Frontal cortex (tissue), 4 donors: ENCODE measurements at places on chromosomes 12 and 14.
A peak's percentile ranks its signal among the peaks of the same experiment; 100 is the strongest.

DNA sequence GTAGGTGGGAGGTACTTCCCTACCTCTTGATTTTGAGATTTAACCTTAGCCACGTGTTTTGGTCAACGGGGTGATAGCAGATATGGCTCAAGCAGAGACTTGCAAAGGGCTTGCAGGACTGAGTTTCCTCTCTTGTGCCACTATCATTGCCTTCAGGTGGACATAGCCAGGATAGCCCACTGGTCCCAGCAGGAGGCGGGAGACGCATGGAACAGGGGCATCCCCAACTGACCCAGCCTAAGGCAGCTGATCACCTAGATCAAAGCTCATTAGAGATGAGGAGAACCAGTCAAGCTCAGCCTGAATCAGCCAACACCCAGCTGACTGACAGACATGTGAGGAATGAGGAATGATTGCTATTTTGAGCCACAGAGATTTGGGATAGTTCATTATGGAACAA is 49.6 kb downstream of the CALM1 start:
- DNase-seq, result no peak

- no peak for DNase-seq
Observed at GRCh38 chr14:72503696-72504368, 390.1 kb downstream of the DPF3 start.

GRCh38 chr12:6752167-6752920 is 597 bp downstream of the MLF2 start:
- peak; percentile 49 for DNase-seq

GRCh38 chr14:95695913-95696312 is 9.7 kb downstream of the TCL1B start:
- DNase-seq, result no peak

DNA sequence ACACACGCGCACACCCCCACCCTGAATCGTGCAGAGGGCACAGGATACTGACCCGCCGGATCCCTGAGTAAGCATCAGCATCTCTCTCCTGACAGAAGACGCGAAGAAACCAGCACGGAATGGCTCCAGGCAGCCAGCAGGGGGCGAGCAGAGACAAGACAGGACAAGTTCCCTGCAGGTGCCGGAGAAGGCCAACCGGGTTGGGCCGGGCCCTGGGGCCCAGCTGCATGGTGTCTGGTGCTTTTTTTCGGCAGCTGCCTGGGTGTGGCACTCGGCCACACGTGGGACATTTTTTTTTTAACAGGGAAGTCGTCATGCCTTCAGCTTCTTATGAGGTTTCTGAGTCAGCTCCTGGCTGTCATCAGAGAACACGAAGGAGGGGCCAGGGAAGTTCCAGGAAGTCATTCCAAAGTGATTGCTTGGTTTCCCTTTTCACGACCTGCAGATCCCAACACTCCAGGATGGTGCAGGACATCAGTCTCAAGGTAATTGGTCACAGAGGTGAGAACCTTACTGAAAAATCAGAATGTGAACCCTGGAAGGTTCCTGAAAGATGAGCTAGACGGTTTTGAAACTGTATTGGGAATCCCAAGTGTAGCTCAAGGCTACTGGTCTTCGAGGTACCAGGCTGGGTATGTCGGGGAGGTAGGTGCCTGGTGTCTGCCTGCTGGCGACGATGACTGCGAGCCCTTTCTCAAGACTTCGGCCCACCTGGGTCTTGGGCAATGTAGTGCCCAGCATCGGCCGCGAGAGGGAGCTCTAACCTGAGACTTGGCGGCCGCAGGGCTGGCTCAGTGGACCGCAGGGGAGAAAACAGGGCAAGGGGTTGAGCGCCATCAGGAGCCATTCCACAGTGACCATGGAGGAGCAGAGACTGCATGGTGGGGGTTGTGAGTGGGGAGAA is 190.8 kb upstream of the PRMT8 start:
- DNase-seq, result peak; percentile 76

- peak; percentile 50 for DNase-seq
Observed at GRCh38 chr12:6700646-6701051, at the start of gene PIANP. PIANP (minus strand) TSS chr12:6700815; CDS start chr12:6698061, 2,754 bp downstream.
